ENCODE measurements at places on chromosomes 3 and 15.

DNA sequence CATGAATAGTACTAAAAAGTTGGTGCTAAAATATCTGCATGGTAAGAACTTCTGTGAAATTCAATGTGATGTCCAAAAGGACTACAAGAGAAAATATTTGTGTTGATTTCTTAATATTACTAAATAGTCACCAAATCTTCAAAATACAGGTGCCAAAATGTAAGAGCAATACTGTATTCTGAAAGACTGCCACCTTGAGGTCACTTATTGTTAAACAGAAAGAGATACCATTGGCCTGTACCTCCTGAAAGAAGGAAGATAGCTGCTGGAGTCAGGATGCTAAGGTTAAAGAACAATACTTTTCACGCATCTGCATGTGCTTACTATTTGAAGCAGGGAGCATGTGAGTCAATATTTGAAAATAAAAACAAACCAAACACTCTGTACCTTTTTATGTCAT is 72.0 kb upstream of the LSAMP start:
- no peak for DNase-seq

DNA sequence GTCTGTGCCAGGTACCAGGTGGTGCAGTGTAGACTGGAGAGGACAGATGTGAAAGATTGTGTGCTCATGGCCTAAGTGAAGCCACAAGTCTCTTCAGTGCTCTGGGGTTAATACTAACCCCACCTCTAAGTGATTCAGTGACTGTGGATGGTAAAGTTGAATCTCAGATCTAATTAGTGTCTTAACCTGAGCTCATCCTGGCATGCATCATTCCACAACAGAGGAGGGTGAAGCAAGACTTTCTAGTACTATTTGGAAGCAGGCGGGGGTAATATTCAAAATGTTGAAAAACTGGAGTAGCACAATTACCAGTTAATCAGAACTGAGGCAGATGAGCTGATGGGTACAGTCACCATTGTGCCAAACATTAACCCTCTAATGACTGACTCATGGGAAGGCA is 2.8 kb upstream of the MESD start:
- no peak for DNase-seq

- DNase-seq = no peak
Observed at GRCh38 chr3:107999215-107999775, 91.5 kb downstream of the CD47 start.

GRCh38 chr3:186024210-186024609 is 84.7 kb downstream of the ETV5 start:
- DNase-seq = no peak

DNA sequence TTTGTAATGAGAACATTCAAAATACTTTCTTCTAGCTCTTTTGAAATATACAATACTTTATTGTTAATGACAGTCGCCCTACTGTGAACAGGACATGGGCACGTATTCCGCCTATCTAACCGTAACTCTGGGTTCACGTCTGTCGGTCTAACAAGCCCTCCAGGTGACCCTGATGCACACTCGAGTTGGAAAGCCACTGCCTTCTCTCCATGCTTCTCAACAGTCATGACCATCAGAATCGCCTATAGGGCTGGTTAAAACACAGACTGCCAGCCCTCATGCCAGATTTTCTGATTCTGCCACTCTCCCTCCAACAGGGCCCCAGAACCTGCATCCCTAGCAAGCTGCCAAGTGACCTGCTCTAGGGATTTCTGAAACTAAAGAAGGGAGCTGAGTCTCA is 140.2 kb downstream of the FOXP1 start:
- DNase-seq = no peak

DNA sequence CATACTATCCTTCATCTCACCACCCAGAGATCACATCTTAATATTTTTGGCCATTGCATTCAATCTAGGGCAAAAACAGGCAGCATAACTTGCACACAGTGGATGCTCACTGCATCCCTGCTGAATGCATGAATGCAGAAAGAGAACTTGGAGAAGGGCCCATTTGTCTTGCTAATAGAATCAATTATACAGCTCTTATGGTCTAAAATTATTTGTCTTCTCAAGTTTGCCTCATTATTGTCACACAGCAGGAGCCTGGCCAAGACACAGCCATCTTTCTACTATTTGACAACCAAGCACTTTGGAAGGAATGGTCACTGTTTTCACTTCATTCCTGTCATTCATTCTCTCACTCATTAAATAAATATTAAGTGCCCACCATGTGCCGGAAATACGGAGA is 1.2 kb upstream of the ARHGEF26 start:
- DNase-seq = no peak

DNA sequence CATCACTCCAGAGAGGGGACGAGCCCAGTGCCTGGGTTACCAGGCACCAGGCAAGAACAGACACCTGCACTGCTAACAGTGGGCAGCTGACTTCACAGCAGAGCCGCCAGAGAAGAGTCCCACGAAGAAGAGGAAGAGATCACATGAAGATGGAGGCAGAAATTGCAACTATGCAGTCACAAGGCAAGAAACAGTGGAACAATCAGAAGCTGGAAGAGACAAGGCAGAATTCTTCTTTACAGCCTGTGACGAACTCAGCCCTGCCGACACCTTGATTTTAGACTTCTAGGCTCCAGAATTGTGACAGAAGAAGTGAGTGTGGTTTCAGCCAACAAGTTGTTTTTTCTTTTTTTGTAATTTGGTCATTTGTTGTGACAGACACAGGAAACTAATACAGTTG is 59.2 kb downstream of the IL12A start:
- no peak for DNase-seq

- DNase-seq = no peak
Observed at GRCh38 chr3:179981646-179982045, 55.1 kb downstream of the PEX5L start.

- DNase-seq = no peak
Observed at GRCh38 chr3:184590795-184591194, 29.2 kb downstream of the EPHB3 start.

- DNase-seq = no peak
Observed at GRCh38 chr15:100898152-100898490, 18.5 kb downstream of the ALDH1A3 start.

DNA sequence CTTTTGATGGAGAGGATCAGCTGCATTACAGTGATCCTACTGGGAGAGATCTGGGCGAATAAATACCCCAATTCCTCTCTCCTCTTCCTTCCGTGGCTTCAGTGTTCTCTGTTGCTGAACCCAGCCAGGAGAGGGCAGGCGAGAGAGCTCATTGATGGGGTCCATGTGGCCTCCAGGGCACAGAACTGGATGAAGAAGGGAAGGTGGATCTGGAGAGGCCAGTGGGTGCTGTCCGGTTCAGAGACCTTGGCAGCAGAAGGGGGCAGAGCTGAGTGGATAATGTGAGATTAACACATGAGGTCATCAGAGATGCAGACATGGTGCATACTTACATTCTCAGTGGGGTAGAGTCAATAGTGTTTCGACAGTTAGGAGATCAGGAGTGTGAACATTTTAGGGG is 193.6 kb downstream of the CLSTN2 start:
- DNase-seq = peak; percentile 16

DNA sequence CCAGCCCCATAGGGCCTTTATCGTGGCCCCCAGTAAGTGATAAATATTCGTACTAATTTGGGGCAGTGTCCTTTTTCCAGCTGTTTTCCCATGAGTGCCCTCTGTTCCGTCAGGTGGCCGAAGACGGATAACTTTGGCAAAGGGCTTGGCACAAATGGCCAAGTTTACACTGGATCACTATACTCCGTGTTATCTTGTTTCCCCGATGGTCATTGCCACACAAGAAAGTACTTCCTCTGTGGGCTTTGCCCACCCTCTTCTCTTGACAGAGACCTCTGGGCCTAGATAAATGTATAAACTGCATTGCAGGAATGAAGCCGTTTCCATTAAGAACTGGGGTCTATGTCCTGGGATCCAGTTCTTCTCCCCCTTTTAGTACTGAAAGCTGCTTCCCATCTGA is 39.1 kb downstream of the SMAD3 start:
- DNase-seq = no peak

GRCh38 chr3:10205451-10206165 is 40.9 kb downstream of the IRAK2 start:
- DNase-seq = no peak

GRCh38 chr3:65633018-65633638 is 405.6 kb downstream of the MAGI1 start:
- DNase-seq = no peak

DNA sequence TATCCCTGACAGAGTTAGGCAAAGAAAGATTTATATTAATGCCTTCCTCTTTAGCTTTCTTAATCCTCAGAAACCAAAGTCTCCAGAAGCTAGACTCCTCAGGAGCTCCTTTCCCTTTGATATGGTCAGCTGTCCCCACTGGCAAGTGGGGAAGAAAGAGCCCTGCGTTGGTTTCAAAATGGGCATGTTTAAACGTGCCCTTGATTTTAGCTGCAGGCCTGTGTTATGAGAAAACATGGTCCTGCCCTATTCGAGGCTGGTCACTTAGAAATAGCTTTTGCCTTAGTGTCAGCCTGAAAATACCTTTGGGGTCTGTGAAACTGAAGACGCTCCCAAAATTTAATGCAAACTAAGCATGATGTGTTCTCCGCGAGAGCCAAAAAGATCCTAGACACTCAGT is 135.5 kb upstream of the RARB start:
- DNase-seq = no peak

GRCh38 chr15:86164232-86164898 is 84.7 kb downstream of the AGBL1 start:
- no peak for DNase-seq

DNA sequence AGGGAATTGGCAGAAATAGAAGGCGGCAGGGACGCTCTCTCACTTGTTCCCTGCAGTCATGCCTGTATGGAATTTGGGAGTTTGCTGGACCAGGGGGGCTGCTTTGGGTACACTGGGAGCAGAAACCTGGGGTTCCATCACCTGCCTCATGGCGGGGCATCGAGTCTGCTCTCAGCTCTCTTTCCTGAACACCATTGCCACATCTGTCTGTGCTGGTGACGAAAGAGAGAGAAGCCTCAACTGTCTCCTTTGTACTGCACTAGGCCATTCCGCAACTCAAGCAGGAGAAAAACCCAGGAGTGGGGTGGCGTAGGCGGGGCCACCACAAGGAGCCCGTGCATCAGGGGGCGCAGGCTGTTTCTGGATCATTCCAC is 14.0 kb downstream of the TMEM158 start:
- DNase-seq = no peak

DNA sequence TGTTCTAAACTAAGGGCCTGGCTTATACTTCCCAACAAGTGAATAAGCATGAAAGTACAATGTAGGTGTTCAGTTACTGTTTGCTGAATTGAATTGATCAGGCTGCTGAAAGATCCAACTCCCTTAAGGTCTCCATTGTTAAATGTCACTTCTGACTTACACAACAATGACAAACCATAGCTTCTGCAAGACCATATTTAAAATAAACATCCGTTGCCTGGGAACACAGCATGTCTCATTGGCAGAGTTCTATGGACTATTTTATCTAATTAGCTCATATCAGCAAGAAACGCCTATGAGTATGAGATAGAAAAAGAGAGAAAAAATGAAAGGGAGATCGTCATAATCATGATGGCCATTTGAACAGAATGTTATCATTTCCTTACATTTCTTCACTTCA is 605.4 kb downstream of the FGF12 start:
- no peak for DNase-seq

- no peak for DNase-seq
Observed at GRCh38 chr3:194223951-194224350, 88.0 kb downstream of the HES1 start.

GRCh38 chr15:91342097-91342496 is 242.0 kb downstream of the SV2B start:
- no peak for DNase-seq

GRCh38 chr15:40854161-40854560 is 10.3 kb downstream of the SPINT1 start:
- DNase-seq = no peak

GRCh38 chr15:42858999-42859789 is 61.4 kb downstream of the TTBK2 start:
- DNase-seq = no peak

GRCh38 chr15:40878785-40879184 is 4.8 kb upstream of the RHOV start:
- DNase-seq = no peak

GRCh38 chr3:45642731-45643152 is 46.5 kb upstream of the SACM1L start:
- no peak for DNase-seq

DNA sequence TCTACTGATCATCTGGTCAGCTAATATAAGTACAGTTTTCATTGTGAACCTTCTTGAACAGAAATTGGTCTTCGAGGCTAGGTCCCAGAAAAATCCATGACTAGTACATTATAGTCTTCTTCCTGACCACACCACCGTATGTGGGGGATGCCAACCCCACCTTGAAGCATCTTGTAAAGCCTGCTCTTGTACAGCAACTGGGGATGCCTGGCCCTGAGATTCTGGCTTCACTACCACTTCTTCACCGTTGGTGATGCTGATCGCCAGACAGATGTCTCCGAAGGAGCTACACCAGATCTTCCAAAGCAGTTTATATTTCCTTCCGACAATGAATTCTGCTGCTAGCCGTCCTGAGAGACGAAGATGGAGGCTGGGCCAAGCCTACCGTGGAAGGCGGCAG is 238.3 kb downstream of the CDIN1 start:
- DNase-seq = no peak

GRCh38 chr3:22966349-22966748 is 236.8 kb upstream of the UBE2E2 start:
- no peak for DNase-seq

- no peak for DNase-seq
Observed at GRCh38 chr15:93861956-93862741, 369.2 kb upstream of the MCTP2 start.

GRCh38 chr3:31277582-31277981 is 255.1 kb upstream of the STT3B start:
- no peak for DNase-seq

Measured in GM12892 (cell line).